ENCODE measurements at places on chromosomes 13 and 19.

DNA sequence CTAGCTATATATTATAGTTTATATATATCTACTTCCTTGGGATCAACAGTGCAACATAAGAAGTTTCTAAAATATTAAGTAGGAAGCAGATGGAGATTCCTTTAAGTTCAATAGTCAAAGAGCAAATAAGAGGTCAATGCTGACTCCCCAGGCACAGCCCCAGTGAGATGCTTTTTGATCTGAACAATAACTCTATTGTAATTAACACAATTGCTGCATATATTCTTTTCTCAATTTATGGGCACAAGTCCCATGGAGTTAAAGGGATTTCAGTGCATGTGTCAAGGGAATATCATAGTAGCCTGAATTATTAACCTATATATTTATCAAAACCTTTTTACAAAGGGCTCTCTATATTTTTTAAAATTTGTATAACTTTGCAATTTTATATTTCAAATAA is 180.8 kb downstream of the SPRY2 start:
- no peak for DNase-seq

DNA sequence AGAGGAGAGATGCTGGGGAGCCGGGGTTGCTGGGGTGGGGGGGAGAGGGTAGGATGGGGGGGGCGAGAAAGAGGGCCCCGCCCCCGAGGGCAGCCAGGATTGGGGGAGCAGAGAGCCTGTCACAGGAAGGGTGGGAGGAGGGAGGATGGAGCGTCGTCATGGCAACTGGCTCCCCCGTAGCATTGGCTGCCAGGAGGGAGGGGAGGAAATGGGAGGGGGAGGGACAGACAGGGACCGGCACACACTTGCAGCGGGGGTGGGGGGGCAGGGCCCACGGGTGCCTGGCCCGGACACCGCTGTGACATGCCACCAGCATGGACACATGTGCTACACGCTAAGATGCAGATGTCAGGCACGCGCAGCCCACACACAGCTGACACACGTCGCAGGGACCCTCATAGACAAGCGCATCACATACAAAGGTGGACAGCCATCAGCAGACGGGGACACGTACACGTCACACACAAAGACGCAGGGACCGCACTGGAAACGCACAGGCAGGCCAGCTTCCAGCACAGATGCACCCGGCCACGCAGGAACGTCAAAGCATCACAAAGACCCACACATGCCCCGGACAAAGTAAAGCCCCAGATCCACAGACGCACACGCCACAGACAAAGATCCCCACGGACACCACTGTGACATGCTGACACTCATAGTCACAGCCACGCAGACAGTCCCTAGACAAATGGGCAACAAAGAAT is at the start of gene LMTK3:
LMTK3 (minus strand) TSS at position 36 of the 704 bp plus-strand sequence. CDS start 259 bp downstream, outside the sequence.
- DNase-seq: peak; percentile 73

- DNase-seq: no peak
Measured at GRCh38 chr13:71149498-71150363, 717.3 kb downstream of the DACH1 start.

DNA sequence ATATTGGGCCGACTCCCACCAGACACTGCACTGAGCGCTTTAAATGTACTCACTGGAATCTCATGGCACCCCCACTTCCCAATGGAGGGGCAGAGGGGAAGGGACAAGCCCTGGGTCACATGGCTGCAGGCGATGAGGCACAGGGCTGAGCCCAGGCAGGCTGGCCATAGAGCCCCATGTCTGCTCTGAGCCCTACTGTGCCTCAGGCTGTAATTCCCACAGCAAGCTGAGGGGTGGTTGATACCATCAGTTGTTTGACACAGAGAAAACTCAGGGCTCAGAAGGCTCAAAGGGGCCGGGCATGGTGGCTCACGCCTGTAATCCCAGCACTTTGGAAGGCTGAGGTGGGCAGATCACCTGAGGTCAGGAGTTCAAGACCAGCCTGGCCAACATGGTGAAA is 25.1 kb downstream of the RFX1 start:
- no peak for DNase-seq

GRCh38 chr19:42255766-42256745 is 1.1 kb upstream of the ERF start:
- no peak for DNase-seq

DNA sequence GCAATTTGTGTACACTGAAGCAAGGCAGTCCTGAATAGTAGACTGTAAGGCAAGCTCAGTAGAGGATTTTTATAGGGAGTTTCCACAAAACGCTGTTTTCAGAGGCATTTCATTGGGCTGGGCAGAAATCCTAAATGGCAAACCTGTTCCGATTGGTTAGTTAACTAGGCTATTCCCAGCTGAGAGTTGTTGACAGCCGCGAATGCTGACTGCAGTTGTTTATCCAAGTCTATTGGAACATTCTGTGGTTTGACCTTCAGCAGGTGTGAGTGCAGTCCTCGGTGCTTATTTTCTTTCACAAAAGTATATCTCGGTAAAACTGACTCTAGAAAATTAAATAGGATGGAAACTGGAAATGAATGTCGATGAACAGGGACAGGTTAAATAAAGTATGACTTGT is 45.4 kb downstream of the TPT1 start:
- DNase-seq: no peak

DNA sequence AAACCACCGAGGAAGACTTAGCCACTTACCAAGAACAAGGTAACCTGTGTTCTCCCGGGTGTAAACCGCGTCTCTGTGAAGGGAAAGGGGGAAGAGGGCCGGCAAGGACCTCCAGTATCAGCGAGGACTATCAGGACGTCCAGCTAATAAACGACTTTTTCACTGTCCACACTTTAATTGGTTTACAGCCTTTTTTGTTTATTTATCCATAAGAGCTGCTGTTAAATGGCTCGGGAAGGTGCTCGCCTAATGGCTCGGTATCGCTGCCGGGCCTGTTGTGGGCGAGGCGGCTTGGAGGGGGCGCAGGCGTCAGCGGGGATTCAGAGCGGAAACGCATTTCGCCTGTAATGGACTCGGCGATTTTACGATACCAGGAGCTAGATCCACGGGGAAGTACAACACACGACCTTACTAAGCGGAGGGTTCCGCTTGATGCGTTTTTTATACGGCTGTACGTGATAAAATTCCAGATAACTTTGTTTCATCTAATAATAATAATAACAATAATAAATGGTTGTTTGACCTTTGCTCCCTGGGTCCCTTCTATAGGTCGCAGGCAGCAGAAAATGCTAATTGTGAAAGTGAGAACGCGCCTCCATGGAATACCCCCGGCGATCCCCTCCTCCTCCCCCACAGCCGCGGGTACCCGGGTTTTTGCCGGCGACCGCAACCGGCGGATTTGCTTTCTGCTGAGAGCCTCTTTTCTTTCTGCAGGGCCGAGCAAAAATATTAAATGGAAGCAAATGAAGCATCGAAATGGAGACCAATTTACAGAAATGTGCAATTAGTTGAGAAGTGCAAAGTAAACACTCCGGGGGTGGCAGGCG is 2.5 kb upstream of the PDX1 start:
- no peak for DNase-seq

DNA sequence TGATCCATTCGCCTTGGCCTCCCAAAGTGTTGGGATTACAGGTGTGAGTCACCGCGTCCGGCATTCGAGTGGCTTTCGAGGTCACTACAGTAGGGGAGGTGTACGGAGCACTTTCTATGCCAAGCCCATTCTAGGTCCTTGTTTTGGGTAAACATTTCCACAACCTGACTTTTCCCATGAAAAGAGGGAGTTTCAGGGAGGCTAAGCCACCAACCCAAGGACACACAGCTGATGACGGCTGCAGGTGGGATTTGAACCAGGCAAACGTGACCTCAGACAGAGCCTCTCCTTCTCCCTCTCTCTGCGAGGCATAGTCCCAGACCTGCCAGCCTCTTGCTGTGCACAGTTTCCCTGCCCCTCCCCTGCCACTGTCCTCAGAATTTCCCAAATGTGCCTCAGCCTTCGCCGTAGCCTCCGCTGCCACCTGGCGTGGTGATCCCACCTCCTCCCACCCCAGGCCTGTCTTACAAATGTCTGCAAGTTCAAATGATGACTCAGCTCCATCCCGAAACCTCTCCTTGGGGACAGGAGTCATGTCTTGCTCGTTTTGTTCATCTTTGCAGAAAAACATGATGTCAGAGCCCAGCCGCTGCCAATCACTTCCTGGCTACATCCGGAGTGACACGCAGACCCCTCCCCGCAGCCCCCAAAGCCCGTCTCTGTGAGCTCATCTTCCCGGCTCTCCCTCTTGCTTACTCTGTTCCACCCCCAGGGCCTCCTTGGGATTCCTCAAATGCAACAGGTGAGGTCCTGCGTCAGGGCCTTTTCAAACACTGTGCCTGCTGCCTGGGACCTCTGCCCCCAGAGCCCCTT is 6.6 kb upstream of the GADD45B start:
- peak; percentile 28 for DNase-seq

GRCh38 chr13:61013796-61014195 is 401.9 kb downstream of the PCDH20 start:
- no peak for DNase-seq

- DNase-seq: no peak
Measured at GRCh38 chr13:110336681-110337080, 29.6 kb downstream of the COL4A2 start.

DNA sequence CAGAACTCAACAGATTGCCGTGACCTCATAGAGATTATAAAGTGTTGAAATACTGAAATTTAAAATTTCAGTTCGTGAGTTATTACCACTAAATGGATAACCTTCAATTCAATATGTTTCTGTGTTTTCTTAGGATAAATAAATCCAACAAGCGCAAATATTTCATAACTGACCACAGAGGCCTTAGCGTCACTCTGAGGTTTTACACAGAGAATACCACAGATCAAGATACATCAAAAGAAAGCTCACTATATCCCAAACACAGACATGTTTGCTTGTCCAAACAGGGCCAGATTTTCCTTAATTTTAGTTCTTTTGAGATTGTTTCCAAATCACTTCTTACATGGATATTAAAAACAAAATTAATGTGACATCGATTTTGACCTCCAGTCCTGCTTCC is 235.8 kb downstream of the EFNB2 start:
- DNase-seq: no peak

- no peak for DNase-seq
Measured at GRCh38 chr13:43269037-43269481, 245.7 kb downstream of the DNAJC15 start.

- no peak for DNase-seq
Measured at GRCh38 chr19:18435178-18435841, 2.6 kb downstream of the ISYNA1 start.

- DNase-seq: no peak
Measured at GRCh38 chr19:18157465-18158063, 4.6 kb downstream of the PIK3R2 start.

DNA sequence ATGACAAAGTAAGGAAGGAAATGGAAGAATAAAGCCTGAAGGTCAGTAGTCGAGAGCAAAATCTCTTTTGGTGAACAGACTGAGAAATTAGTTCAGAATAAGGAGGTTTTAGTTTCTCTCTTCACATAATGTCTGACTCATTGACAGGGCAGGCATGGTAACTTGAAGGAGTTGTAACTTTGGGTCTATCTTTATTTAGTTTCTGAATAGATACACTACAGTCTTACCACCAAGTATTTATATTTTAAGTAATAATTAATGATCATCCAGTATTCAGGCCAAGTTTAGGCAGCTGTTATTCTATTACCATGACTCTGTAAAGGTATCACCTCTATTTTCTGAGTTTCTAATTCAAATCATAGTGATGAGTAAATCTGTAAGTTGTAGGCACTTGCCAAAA is 219.9 kb downstream of the SPRY2 start:
- DNase-seq: no peak

- no peak for DNase-seq
Measured at GRCh38 chr13:48278806-48279205, 24.7 kb upstream of the RB1 start.

GRCh38 chr13:32987462-32987861 is 28.8 kb upstream of the KL start:
- no peak for DNase-seq

GRCh38 chr19:46715975-46716671 is 791 bp downstream of the PRKD2 start:
- DNase-seq: peak; percentile 19

GRCh38 chr13:51929699-51930098 is 67.9 kb downstream of the CCDC70 start:
- DNase-seq: no peak

DNA sequence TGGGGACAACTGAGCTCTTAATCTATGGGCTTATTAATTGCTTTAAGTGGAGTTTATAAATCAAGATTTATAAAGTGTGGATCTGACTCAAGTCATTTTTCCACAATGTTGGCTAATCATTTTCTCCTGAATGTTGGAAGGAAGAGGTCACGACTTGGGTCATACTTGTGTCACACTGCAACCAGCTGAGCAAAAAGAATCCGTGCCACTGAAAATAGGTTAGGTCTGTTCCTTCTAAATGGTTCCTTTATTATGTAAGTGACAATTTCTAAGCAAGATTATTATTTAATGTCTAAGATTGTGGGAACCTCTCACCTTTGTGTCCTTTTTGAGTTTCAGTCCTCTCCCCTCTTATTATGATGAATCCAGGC is 178.6 kb downstream of the SHISA2 start:
- DNase-seq: no peak

- no peak for DNase-seq
Measured at GRCh38 chr13:97325738-97326137, 103.6 kb downstream of the MBNL2 start.

DNA sequence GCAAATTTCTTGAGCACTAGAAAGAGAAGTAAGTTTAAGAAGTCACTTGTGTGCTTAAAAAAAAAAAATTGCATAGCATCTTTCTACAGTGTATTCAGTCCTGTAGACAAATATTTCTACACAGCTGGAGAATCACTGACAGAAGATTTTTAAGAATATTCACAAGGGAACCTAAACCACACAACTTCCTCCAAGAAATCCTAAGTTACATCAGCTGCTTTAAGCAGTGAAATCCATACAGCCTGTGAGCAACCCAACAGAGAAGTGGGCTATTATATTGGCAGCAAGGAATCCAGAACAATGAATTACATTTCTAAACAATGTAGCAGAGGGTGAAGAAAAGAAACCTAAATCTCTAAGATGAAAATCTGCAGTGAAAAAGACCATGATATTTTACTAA is 1.5 kb downstream of the DOCK9 start:
- DNase-seq: no peak

DNA sequence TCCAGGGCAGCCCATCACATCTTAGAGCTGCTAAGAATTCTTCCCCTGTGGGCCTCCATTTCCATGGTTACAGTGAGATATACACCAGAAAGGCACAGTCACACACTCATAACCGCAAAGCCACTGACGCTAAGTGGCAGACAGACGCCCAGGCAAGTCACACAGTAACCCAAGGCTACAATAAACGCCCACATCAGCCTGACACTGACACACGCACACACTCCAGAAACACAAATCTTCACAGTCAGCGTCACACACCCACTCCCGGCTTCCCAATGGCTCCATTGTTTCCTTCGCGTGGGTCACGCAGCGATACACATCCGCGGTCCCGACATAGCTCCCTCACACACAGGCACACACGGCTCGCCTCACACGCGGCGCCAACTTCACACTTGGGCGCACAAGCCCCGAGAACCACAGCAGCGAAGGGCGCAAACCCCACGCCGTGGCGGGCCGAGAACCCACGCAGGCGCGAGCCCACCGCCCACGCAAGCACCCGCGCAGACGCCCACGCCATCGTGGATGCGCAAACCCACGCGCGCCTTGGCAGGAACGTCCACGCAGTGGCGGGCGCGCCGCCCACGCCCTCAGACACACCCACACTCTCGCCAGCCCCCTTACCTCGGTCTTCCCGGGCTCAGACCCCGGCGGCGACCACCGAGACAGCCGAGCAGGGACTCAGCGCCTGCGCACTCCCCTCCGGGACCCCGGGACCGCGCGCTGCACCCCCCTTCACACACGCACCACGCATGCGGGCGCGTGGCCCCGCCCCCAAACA is at the start of gene ZNF667:
ZNF667 (minus strand) TSS at position 695 of the 778 bp plus-strand sequence. CDS start 14,975 bp downstream, outside the sequence.
- DNase-seq: peak; percentile 50

- no peak for DNase-seq
Measured at GRCh38 chr19:8526345-8527091, 12.6 kb upstream of the ZNF414 start.

GRCh38 chr19:8501981-8502380 is 459 bp downstream of the PRAM1 start:
- no peak for DNase-seq

Measured in stimulated activated CD4-positive, alpha-beta T cell treated with anti-CD3 and anti-CD28 coated beads, Interleukin-4, amount 100 ng/mL, for 1 hour (primary cell).